ENCODE measurements at places on chromosomes 16 and 17.

DNA sequence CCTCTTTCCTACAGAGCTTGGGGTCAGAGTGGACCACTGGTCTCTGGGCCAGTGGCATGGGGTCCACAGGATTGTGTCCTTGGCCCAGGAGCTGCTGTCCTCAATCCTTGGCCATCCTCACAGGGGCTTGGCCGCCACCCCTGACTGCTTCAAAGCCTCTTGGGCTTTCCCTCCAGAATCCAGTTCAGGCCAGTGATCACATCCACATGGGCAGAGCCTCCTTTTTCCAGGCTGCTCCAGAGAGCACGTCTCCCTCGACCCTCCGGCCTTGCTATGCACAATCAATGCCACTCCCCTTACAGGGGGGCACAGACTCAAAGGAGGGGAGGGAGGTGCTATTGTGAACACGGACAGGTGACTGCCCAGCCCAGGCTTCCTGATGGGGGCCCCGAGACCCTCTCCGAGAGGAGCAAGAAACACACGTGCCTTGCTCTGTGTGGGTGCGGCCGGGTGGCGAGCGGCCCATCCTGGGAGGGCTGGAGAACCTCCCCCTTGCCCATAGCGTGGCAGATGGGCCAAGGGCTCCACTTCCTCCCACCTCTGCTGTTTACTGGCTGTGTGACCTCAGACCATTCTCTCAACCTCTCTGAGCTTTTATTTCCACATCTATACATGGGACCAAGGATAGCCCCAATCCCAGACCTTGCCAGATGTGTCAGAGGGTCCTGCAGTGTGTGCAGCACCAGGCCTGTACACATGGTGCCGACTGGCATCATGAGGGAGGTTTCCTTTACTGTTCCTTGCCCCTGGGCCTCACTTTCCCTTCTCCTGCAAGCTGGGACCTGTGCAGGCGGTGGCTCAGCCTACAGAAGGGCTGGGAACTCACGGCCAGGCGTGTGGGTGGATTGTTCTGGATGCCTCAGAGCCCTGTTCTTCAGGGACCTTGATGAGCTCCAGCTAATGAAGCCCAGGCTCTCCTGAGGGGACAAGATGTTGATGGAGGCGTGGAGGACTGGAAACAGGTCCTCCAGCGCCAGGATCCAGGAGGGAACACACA is 229.0 kb upstream of the GSE1 start:
- DNase-seq = no peak

DNA sequence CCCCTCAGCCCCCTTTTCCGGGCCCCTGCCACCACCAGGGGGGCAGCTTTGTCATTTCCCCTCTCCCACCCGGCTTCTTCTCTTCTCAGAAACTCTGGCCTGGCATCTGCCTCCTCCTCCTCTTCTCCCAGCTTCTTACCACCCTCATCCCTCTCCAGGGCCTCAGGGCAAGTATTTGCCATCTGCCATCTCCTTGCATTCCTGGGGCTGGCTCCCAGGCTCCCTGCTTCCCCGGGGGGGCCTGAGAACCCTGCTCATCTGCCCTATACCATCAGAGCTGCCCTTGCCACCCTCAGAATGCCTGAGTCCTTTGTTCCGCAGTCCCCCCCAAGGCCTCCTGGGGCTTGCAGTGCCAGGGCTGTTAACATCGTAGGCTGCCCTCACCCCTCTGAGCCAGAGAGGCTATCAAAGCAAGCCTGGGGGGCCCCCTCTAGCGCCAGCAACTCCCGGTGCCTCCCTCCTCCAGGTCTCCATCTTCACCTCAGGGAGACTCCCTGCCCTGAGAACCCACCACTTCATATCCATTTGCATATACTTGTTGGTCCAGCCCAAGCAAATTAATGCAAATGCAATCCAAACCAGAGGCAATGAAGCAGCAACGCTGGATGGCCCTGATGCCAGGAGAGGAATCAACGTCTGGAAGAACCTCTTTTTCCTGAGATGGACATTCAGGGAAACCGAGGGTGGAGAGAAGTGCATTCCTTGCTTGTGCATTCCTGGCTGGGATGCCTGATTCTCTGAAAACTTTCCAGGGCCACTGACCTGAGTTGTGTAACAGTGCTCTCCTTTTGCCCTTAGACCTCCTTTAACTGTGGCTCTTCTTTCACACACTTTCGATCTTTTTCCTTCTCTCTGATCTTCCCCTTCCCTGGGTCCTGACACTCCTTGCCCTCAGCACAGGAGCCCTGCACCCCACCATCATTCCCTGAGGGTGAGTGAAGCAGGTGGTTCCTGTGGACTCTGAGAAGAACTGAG is 20.7 kb upstream of the SP2 start:
- DNase-seq = no peak

- no peak for DNase-seq
These were observed 1.2 kb upstream of the ZFPM1 start for GRCh38 chr16:88451586-88452481.

DNA sequence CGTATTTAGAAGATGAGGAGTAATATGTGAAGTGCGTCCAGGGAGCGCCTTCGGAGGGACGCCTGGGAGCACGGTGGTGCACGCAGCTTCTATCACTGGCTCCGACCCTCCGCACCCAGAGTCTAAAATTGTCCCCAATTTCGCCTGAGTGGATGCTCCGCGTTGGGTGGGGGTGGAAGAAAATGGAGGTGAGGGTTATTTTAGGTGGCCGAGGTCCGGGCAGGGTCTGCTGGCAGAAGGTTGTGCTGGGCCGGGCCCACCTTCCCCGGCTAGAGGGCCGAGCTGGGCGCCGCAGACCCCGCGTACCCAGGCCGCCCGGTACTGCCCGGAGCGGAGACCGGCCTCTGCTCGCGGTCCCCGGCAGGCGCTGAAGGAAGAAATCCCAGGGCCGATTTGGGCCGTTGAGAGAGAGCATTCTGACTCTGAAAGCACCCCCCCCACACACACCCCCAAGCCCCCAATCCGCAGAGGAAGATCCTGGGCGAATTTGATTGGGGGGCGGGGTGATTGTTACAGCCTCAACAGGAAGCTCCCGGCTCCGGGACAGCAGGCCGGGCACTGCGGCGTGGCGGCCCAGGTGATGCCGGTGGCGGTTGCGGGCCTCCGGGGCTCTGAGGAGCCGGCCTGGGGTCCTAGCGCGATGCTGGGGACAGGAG is 3.0 kb downstream of the BAHCC1 start:
- DNase-seq = no peak

- no peak for DNase-seq
These were observed 7.9 kb upstream of the SCNN1G start for GRCh38 chr16:23174622-23175021.

- no peak for DNase-seq
These were observed 28.6 kb upstream of the SPNS3 start for GRCh38 chr17:4405038-4405669.

- DNase-seq = no peak
These were observed 17.3 kb upstream of the PSMC5 start for GRCh38 chr17:63809970-63810369.

- peak; percentile 27 for DNase-seq
These were observed 544.9 kb downstream of the TOX3 start for GRCh38 chr16:52002026-52002425.

All from Calu3 (cell line).